Effector memory CD8-positive, alpha-beta T cell (primary cell): ENCODE measurements at places on chromosomes 7 and 10.

DNA sequence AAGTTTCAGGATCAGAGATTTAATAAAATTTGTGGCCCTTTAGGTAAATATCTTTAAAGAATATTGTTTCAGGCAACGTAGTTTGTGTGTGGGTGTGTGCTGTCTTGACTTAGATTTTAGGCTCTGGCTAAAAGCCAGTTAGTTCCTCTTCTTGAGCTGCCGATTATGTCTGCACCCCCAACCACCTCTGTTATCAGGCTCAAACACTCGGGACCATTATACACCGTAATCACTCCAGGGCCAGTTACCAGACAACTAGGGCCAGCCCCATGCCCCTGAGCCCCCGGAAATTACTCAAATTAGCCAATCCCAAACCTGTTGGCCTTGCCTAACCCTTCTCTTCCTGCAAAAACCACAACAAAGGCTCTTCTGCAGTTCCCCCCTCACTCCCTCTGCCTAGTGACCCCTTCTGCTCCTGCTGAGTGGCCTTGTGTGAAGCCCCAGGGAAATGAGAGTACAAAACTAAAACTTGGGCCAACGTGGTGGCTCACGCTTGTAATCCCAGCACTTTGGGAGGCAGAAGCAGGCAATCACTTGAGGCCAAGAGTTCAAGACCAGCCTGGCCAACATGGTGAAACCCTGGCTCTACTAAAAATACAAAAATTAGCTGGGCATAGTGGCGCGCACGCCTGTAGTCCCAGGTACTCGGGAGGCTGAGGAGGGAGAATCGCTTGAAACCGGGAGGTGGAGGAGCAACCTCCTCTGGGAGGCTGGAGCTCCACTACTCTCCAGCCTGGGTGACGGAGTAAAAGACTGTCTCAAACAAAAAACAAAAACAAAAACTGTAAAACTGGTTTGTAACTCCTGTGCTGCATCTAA lies 9.2 kb upstream of the HNRNPF start:
- H3K4me1 ChIP-seq = peaks cover 28% of the 10 kb centered on the region
- no peaks in the 10 kb centered on the region for H3K27me3 ChIP-seq
- peak; percentile 41 for DNase-seq
- H3K4me3 ChIP-seq = peak overlapping the region; percentile 62
- peak overlapping the region; percentile 85 for H3K27ac ChIP-seq

- no peak overlapping the region for H3K27ac ChIP-seq
- H3K27me3 ChIP-seq = no peaks in the 10 kb centered on the region
- H3K4me3 ChIP-seq = no peak overlapping the region
Observed at GRCh38 chr10:79084012-79084971, 15.5 kb downstream of the ZMIZ1 start.

DNA sequence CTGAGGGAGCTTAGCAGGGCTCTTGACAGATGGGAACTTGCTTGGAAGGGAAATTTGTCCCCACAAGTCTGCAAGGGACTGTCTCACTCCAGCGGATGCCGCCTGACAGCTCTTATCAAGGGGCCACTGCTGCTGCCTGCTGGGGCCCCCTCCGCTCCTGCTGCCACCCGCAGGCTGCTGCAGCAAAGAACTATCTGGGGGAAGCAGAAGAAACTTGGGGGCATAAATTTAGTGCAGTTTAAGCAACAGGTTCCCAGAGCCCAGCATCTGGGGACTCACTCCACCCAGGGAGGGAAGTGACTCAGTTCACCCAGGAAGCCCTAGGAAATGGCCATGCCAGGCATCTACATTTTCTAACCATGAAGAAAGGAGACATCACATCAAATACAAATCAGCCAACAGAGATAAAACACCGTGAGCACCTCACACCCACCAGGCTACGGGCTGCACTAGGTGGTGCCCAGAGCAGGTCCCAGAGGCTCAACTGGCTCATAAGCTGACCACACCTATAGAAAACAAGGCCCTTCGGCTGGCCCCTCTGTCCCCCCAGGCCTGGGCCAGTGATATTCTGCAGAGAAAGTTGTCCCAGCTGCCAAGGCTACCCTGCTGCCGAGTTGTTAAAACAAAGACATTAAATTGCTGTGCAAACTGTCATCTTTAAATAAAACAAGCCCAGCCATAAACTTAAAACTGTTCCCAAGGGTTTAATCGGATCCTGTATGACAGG lies 3.7 kb downstream of the RGS10 start:
- H3K4me1 ChIP-seq = peaks cover 55% of the 10 kb centered on the region
- H3K27me3 ChIP-seq = no peaks in the 10 kb centered on the region
- H3K27ac ChIP-seq = peak overlapping the region; percentile 76
- peaks cover 17% of the 10 kb centered on the region for H3K36me3 ChIP-seq

DNA sequence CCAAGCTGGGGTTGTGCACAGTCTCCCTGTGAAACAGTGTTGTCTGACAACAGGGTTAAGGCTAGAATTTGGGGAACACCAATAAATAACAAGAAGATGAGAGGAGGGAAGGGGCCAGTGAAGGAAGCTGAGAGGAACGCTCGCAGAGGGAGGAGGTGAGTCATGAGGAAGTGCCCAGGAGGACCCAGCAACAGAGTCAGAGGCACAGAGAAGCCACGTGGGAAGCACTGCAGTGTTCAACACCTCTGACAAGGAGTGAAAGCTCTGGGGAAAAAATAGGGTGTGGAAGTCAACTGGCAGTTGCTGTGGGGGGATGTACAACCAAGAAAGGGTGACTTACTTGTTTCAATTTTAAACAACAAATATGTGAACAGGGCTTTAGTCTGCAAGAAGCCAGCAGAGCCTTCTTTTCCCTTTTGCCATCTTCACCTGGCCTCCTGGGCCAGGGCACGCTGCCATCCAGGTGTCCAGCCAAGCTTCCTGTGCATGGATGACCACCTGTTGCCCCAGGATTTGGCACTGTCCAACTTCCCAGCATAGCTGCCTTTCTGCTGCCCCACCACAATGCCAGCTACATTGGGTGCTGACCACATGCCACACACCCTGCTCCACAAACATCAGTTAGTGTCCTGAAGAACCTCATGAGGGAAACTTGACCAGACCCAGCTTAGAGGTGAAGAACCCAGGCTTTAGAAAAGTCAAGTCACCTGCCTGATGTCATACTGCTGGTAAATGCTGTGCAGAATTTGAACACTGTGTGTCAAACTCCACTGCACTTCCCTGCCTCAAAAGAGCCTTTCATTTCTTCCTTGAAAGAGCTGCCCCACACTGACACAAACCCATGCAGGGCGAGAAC lies 69.6 kb downstream of the ATXN7L1 start:
- peaks cover 73% of the 10 kb centered on the region for H3K4me1 ChIP-seq
- H3K36me3 ChIP-seq = no peaks in the 10 kb centered on the region
- peak overlapping the region; percentile 85 for H3K27ac ChIP-seq
- no peaks in the 10 kb centered on the region for H3K27me3 ChIP-seq
- H3K4me3 ChIP-seq = peak overlapping the region; percentile 30
- DNase-seq = peak; percentile 43

DNA sequence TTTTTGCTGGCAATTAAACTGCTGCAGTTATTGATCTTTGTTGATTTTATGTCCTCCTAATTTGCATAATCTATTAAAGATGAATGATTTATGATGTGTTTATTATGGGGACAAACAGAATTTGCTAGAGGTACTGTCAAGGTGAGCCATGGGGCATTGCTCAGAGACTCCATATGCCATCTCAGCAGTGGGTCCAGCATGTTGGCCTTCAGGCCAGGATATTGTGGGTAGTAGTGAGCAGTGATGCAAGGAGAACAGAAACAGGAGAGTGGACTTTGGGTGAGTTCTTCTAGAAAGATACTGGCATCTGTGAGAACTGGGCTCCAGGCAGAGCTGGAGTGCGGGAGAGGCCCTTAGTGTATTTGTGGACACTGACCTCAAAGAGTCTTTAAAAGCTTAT lies 65.9 kb downstream of the PAX2 start:
- no peak overlapping the region for H3K4me3 ChIP-seq
- H3K36me3 ChIP-seq = no peaks in the 10 kb centered on the region
- peaks cover 77% of the 10 kb centered on the region for H3K27me3 ChIP-seq
- no peaks in the 10 kb centered on the region for H3K4me1 ChIP-seq
- no peak for DNase-seq

DNA sequence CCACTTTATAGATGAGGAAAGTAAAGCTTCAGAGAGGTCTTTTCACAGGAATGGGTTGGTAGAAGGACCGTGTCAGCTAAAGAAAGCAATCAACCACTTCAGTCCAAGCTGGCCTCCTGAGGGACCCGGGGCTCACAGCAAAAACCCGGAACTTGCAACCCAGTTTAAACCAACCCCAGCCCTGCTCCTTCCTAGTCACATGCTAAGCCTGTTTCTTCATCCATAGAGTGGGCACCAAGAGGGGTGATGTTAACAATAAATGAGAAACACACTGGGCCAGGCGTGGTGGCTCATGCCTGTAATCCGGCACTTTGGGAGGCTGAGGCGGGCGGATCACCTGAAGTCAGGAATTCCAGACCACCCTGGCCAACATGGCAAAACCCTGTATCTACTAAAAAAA lies 12.1 kb upstream of the NPFFR1 start:
- no peaks in the 10 kb centered on the region for H3K36me3 ChIP-seq
- no peak for DNase-seq
